Activated CD8-positive, alpha-beta memory T cell treated with anti-CD3 and anti-CD28 coated beads for 4 hours (primary cell): ENCODE measurements at places on chromosomes 16 and 17.

DNA sequence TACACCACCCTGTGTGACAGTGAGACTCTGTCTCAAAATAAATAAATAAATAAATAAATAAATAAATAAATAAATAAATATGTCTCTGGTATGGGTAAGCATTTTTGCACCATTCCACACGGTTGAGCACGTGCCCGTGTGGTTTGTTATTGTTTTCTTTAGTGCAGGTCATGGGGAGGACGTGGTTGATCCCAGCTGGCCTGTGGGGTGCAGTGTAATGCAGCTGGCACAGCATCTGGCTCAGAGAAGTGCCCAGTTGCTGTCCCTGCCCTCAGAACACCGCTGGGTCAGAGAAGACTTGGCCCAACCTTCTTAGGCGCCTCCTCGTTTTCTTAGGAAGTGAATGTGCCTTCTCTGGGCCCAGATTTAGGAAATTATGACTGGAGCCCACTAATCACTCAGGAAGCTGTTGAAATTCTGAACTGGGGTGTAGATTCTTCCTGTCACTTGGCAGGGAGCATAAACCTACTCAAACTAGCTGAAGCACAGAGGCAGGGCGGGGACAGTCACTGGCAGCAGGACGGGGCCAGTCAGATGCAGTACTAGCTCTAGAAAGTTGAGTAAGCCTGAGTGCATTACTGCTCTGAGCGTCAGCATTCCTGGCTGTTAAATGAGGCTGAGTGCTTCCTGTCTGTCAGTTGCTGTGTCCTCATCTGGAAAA is 85.9 kb downstream of the SNX29 start:
- no peak for DNase-seq

DNA sequence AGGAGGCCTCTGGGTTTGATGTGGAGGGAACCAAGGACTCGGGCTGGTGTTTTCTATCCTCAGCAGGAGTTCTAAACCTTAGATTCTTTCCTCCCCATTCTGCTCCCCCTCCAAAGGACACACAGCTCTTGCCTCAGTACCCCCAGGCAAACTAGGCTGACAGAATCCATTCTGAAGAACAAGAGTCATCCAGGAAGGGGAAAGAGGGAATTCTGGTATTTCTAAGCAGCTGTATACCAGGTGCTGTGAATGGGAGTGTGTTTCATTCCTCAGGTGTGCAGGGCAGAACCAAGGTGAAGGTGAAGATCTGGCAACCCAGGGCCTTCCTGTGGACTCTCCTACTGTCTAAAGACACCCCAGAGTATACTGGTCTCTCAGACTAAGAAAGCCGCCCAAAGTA is 4.1 kb downstream of the INPP5K start:
- no peak for DNase-seq

GRCh38 chr16:26139091-26139490 is 447.3 kb downstream of the HS3ST4 start:
- DNase-seq = no peak

DNA sequence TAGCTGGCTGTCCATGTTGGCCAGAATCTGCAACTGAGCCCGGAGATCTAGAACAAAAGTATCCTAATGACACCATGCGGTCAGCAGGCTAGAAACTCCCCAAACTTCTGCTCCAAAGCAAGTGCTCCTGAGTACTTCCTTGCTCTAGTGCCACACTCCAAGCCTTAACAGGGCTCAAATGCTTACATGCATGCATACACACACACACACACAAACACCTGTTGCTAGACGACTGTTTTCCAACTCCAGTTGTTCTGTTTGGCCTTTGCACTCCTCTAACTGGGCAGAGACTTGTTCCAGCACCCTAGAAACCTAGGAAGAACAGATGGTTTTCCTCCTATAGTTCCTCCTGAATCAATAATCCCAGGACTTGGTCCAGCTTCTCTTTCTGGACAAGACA is 7.7 kb upstream of the ALDOC start:
- no peak for DNase-seq

GRCh38 chr17:63571632-63572310 is 21.5 kb downstream of the DCAF7 start:
- no peak for DNase-seq

DNA sequence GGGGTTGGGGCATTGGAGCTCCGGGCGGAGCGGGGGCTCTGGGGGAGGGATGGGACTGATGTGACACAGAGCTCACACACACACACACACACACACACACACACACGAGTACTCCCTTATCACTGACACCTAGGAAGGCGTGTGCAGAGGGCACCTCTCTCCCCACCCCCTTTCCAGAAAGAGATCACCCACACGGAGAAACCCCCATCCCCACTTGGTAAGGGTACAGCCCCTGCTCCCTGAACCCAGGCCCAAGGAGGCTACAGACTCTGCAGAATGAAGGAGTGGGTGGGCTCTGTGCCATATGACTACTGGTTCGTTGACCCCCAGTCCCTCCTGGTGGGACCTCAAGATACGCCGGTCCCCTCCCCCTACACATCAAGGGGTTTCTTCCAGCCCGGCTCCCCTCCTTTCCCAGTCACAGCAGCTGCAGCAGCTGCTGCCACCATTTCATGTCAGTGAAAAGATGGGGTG is 8.7 kb upstream of the ARHGAP23 start:
- no peak for DNase-seq

- DNase-seq = no peak
Measured at GRCh38 chr16:11057711-11058345, 113.5 kb downstream of the CLEC16A start.

DNA sequence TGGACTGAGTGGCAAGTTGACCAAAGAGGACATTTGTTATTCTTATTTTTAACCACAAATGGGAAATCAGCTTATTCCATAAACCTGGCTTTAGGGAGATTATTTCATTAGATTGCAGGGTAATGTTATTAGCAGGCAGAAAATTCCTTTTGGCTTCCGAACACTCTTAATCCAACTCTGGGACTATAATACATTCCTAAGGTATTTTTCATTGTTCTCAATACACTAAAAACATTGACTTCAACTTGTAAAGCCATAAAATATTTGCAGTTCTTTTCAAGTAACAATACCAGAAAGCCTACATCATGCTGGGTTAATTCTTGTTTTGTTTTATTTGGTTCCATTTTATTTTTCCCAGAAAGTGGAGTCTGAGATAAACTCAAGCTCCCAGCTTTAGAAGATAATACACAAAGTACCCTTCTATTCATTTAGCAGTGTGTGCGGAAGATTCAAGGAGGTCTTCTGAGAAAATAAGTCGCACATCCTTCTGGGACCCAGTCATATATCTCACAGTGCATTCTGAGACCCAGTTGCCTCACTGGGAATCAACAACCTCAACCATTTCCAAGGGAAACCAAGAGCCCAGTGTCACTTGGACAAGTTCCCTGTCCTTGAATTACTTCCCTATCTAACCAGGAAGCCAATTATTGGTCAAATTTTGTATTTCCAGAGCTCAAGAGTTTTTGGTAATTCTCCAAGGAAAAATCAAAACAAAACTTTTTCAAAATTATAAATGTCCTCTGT is 389.6 kb upstream of the DYNLRB2 start:
- no peak for DNase-seq

- no peak for DNase-seq
Measured at GRCh38 chr16:17503331-17503730, 32.6 kb upstream of the XYLT1 start.

GRCh38 chr17:79355165-79355564 is 255.7 kb downstream of the RBFOX3 start:
- DNase-seq = no peak

GRCh38 chr16:19711643-19712042 is 6.4 kb downstream of the KNOP1 start:
- DNase-seq = no peak

- DNase-seq = no peak
Measured at GRCh38 chr16:56558024-56558747, 6.7 kb upstream of the MT4 start.

- DNase-seq = no peak
Measured at GRCh38 chr17:42311240-42312034, 23.1 kb downstream of the STAT5A start.

GRCh38 chr16:86597126-86597879 is 19.0 kb downstream of the FOXL1 start:
- DNase-seq = no peak

- no peak for DNase-seq
Measured at GRCh38 chr17:52237151-52237550, 78.6 kb upstream of the CA10 start.

DNA sequence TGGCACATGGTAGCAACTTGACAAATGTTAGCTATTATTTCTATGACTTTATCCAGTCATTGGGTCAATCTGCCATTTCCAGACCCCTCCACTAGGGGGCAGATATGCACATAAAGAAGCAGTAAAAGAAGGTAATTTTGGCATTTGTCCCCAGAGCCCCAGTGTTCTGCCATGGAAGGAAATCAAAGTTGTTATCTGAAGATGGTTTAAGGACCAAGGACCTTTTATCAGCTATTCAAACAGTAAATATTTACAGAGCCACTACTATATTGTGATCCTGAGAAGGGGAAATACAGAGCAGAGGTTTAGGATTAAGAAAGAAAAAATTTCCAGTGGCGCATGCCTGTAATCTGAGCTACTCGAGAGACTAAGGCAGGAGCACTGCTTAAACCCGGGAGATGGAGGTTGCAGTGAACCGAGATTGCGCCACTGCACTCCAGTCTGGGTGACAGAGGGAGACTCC is 20.0 kb downstream of the TRAF4 start:
- peak; percentile 59 for DNase-seq

- no peak for DNase-seq
Measured at GRCh38 chr17:49365667-49366066, 3.6 kb upstream of the ZNF652 start.

GRCh38 chr17:14144508-14144907 is 75.2 kb downstream of the COX10 start:
- no peak for DNase-seq

DNA sequence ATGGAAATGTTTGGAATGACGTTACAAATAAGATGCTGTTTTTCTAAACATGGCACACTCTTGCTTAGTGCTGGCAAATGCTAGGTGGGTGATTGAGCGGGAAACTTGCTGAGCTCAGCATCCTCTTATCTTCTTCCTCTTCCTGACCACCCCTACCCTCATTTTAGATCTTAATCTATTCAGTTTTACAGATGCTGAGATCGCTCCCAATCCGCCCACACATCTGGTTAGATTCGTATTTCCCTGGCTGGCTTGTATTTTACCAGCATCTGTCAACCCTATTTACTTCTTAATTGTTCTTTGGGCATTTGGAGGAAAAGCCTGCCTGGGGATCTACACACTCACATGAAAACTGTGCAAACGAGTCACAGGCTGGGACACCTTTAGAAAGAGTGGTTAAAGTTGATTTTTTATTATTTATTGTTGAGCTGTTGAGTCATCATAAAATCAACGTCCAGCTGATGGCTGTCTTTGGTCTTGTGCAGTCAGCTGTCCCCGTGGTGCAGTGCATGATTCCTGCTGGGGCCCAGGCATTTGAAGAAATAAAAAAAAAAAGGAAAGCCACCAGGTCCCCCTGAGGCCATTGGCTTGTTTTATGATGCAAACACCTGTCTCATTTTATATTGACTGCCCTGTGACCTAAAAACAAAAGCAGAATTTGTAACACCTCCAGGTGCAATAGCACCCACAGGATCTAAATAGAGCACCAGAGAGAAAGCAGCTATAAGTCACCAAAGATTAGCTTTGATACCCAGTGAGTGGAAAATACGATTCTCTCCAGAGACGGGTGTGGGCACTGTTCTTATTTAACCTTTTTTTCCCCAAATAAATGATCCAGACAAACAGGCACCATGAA is 258.6 kb downstream of the HS3ST3B1 start:
- DNase-seq = no peak

GRCh38 chr16:86031141-86031678 is 132.2 kb downstream of the IRF8 start:
- DNase-seq = no peak

GRCh38 chr17:50841949-50842354 is 6.6 kb downstream of the WFIKKN2 start:
- DNase-seq = no peak

- DNase-seq = peak; percentile 45
Measured at GRCh38 chr17:57114085-57114673, 29.1 kb downstream of the AKAP1 start.

GRCh38 chr17:58487589-58488427 is at the start of gene HSF5:
TSS of gene HSF5 (minus strand) at chr17:58488408. CDS start at chr17:58488274, 134 bp downstream.
- DNase-seq = peak; percentile 57
